ENCODE measurements at places on chromosomes 12 and 14.

GRCh38 chr12:100936661-100937060, 142.1 kb downstream of the ANO4 start:
- no peak for DNase-seq

GRCh38 chr12:20624718-20625117, 70.4 kb upstream of the SLCO1C1 start:
- no peak for DNase-seq

DNA sequence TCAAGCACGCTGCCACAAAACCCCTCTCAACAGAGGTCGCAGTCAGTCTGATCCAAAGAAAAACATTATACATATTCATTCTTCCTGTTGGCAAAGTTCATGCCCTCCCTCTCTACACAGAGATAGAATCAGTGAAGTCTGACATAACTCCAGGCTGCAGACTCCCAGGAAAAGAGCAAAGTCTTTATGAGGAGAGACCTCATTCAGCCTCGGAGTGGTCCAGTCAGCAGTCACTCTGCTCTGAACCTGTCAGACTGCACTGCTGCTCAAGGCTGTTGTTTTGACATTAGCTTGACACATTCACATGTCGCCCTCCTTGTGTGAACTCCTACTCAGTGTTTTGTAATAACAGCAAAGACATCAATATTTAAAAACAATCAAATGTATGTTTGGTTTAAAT, 241.2 kb upstream of the G2E3 start:
- DNase-seq = no peak

DNA sequence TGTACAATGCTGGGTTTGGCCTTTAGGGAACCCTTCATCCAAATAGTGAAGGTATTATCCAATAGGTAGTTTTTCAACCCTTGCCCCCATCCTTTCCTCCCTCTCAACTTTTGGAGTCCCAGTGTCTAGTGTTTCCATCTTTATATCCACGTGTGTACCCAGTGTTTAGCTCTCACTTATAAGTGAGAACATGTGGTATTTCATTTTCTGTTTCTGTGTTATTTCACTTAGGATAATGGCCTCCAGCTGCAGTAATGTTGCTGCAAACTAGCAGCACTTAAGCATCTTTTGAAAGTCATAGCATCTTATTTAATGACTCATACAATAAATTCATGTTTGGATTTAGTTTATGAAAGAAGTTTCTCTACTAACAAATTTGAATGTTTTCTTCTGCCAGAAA, 442.5 kb downstream of the NELL2 start:
- DNase-seq = no peak

Data from mammary epithelial cell (primary cell).